Panc1 (cell line): ENCODE measurements at places on chromosomes 13 and 19.
A peak's percentile ranks its signal among the peaks of the same experiment; 100 is the strongest.

GRCh38 chr19:15212711-15213110, 11.9 kb upstream of the NOTCH3 start:
- DNase-seq = no peak

DNA sequence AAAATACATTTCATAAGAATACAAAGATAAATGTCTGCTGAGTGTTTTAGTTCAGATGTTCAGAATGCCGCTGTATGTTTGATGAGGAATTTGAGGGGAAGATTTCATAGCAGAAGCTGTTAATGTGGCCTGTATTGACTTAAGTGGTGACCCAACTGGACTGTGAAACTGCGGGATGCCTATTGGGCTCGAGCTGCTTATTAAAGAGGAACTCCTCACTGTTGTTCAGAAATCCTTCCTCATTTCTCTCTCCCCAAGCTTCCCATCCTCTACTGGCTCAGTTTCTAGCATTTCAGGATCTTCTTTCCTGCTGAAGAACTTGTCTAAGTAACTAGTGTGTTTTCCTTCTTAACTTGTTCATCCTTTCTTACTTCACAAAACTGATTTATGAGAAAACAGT, 20.4 kb downstream of the DGKH start:
- no peak for DNase-seq

DNA sequence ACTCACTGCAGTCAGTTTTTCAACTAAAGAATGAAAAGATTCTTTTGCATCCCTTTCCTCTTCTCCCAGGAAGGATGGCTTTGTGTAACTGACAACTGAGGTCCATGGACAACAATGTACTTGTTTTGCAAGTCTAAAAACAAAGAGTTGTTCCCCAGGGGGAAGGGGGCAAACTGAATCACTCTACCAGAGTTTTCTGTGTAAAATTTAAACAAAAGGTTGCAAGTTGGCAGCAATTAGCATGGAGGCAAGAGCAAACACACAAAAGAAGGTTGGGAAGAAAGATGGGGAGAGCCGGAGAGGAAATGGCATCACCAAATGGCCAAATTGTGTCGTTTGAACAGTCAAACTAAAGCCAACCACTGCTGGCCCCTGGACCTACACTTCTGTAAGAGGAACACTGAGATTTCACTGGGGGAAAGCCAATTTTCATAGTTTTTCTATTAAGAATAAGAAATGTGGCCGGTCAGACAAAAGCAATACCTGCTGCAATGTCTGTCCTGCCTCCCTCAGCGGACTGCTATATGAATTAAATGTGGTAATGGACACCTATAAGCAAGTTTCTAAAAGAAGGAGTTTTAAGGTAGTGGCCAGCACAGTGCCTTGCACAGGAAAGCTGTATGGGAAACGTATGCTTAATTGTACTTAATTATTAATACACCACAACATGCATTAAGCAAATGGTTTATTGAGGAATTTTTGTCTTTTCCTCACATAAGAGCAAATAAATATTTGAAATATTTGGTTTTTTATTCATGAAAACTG, 16.1 kb upstream of the SACS start:
- DNase-seq = no peak

- no peak for DNase-seq
Measured at GRCh38 chr13:73168226-73168952, 109.6 kb downstream of the KLF5 start.

- DNase-seq = no peak
Measured at GRCh38 chr13:36536546-36536945, 104.3 kb downstream of the CCNA1 start.

DNA sequence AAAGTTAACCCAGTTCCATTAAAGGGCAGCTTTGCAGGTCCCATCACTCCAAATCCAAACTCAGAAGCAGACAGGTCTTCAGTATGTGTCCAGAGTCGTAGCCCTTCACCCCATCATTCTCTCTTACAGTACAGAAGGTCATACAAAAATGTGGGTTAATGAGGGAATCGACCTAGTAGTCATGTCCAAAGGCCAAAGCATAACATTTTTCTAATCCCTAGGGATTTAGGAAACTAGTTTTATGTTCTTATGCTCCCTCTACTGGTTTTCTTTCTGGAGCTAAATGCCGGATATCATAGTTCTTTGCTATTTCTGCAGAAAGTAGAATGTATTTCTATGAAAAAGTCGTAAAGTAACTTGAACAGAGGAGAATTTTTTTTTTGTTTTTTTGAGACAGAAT, 72.2 kb downstream of the DHRS12 start:
- DNase-seq = no peak

DNA sequence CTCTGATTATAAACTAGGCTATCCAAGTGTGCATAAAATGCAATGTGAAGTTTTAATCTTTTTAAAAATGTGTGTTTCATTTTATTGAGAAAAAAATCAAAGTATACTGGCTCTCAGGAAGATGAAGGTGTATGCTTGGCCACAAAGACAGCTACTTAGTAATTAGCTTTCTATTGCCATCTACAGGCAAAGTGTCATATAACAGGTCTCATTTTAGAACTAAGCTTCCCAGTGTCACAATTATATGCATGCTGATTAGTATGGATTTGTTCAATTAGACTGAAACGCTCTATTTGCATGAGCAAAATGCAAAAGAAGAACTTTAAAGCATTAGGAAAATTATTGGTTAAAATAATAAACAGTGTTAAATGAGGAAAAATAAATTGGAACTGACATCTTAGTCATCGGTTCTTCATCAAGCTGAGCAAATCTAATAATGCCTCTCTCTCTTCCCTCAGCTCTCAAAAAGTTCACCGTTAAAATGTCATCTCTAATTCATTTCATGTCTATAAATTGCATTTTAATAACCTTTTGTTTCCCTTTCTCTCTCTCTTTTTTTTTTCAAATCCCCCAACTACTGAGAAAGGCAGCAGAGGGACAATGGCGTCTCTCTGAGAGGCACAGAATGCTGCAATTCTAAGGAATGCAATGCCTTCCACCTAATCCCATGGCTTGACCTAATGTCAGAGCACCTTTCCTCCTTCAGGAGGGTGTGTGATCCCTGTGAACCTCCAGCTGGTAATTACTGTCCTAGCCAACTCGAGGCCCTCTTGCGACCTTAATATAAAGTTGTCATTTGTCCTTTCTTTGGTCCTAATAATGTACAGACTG, 313.1 kb upstream of the MAB21L1 start:
- DNase-seq = no peak

- DNase-seq = no peak
Measured at GRCh38 chr19:31424861-31425620, 75.8 kb upstream of the TSHZ3 start.

- DNase-seq = no peak
Measured at GRCh38 chr19:30718014-30718413, 345.8 kb downstream of the ZNF536 start.

DNA sequence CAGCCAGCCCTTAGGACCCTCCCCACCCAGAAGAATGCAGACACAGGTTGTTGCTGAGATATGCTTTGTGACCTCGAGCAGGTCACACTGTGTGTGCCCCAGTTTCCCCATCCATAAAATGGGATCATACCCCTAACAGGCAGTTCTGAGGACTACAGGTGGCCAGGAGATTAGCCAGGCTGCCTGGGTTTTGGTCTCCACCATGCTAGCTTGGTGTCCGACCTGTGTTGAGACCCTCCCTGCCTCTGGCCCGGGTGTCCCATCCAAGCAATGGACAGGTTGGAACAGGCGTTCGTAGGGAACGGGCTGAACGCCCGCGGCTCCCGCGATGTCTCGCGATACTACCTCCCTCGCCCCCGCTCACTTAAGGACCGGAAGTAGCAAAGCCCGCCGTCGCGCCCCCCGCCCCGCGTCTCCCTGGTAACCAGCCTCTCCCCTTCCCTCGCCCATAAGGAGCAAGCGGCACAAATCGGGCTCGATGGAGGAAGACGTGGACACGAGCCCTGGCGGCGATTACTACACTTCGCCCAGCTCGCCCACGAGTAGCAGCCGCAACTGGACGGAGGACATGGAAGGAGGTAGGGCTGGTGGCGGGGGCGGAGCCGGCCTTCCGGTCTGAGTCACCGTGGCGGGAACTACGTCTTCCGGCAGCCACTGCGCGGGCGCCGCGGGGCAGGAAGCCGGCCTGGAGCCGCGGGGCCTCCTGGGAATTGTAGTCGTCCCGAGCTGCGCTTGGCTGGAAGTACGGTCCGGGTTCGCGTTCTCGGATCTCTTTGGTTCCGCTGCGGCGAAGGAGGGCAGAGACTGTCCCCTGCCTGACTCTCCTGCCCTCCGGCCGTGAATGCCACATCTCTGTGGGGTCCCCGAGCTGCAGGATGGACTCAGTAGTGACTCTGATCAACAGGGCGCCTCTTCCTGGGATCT, 45.4 kb downstream of the SMIM24 start:
- DNase-seq = no peak

DNA sequence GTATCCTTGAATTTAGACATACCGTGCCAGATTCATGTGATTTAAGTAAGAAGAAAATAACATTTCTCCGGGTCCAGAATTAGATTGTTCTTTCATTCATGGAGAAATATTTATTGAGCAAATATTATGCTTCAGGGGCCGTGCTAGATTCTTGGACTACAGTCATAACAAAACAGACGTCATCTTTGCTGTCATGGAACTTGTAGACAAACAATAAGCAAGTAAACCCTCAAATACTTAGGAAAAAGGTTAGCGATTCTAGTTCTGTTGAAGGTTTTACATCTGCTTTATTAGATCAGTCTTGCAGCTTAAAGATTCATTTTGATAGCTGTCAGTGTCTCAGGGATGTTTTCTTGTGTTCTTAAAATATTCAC, 16.9 kb downstream of the ZNF507 start:
- DNase-seq = no peak

DNA sequence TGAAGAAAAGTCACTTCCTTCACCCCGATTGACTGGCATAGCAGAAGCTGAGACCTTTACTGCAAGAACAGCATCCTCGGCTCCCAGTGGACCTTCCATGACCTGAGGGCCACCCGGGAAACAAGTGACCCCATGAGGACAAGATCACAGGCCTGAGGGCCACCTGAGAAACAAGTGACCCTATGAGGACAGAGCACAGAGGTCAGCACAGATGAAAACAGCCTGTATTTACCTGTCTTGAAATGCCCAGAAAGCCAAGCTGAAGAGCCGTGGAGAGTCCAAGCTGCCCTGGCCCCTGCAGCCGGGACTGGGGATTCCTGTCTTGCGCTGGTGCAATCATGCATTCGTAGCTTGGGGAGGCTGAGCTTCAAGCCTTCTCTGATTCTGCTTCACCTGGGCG, 114.2 kb upstream of the SPACA7 start:
- no peak for DNase-seq

- no peak for DNase-seq
Measured at GRCh38 chr13:61486496-61486895, 70.8 kb upstream of the PCDH20 start.

- no peak for DNase-seq
Measured at GRCh38 chr13:45932676-45933075, 81.1 kb upstream of the SIAH3 start.

GRCh38 chr19:14795078-14795721, 16.8 kb upstream of the ADGRE2 start:
- no peak for DNase-seq

- no peak for DNase-seq
Measured at GRCh38 chr13:99027260-99027659, 49.4 kb upstream of the DOCK9 start.

DNA sequence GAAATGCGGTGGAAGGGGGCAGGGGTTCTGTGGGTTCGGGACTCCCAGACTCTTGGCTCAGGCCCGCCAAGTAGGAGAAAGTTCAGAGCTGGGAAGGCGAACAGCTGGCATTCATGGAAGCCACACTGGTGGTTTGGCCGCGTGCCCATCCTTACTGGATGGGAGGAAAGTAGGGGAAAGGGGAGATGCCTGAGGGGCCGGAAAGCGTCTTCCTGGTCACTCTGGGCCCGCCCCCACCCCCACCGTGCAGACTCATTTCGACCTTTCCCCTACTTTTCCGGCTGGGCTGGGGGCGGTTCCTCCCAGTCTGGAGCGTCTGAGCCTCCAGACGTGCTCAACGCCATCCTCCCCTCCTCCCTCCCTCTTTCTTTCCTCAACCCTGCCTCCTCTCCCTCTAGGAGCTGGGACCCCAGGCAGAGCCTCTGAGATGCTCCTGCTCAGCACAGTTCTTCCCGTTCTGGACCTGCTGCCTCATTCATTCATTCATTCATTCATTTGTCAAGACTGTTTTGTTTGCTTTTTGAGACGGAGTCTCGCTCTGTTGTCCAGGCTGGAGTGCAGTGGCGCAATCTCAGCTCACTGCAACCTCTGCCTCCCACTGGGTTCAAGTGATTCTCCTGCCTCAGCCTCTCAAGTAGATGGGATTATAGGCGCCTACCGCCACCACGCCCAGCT, 3.5 kb downstream of the ANGPTL4 start:
- DNase-seq = no peak

- peak; percentile 95 for DNase-seq
Measured at GRCh38 chr19:53980539-53981375, 10.7 kb upstream of the CACNG6 start.

DNA sequence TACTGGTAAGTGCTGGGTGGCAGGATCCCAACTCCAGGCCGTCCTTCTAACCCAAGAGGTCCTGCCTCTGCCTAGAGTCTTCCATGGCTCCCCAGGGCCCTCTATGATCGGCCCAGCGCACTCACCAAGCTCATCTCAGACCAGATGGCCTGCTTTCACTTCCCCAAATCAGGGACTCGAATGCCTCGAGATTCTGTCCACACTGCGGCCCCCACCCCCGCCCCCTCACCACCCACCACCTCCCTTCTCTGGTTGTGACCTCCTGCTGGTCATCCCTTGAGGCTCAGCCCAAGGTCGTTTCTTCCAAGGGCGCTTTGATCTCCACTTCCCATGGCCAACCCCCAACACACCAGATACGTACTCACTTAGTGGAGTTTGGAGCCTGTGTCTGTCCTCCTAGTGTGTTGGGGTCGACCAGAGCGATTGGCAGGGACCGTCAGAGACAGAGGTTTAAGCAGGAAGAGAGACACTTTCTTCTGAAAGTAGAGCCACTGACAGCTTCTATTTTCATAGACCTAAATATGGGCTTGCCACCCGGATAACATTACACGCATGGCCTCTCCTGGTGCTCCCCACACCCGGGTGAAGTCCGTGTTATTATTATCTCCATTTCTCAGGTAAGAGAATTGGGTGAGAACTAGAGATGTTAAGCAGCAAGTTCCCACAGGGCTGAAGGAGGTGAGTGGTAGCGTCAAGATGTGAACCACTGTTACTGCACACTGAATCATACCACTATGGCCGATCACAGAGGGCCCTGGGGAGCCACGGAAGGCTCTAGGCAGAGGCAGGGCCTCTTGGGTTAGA, at the start of gene FCER2:
Gene FCER2, minus strand, starts transcription at position 478 of the 804 bp plus-strand sequence. CDS start 2,371 bp downstream, outside the sequence.
- DNase-seq = no peak

DNA sequence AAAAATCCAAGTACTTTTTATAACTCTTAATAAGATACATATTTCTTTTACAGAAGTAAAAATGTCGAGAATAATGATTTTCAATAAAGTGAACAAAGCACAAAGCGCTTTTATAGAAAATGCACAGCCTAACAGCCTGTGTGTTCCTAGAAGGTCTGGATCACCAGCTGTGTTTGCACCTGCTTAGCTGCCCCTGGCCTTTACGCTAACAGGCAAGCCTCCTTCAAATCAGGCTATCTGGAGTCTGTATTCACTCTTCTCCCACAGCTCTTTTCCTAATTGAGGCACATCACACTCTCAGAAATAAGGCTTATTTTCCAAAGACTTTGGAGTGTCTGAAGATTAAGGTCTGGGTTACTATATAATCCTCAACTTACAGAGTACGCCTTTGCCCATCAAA, 183.1 kb downstream of the LHFPL6 start:
- DNase-seq = no peak
